NCI-H226 (cell line): ENCODE measurements at places on chromosomes 4 and X.
A peak's percentile ranks its signal among the peaks of the same experiment; 100 is the strongest.

DNA sequence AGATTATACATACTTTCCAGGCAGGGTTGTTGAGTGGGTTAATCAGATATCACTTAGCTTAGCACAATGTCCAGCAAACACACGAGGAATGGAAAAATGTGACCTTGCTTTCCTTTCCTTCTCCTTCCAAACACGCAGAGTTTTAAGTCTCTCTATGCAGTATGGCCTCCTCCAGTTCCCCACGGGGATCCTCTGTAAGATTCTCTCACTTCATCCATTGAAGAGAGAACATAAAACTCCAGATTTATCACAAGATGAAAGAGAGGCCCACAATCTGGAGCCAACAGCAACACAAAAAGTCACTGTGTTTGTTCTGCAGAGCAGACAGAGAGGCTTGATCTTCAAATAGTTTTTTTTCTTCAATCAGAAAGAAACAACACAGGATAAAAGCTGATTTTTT lies 336.8 kb upstream of the CLNK start:
- no peak for DNase-seq

DNA sequence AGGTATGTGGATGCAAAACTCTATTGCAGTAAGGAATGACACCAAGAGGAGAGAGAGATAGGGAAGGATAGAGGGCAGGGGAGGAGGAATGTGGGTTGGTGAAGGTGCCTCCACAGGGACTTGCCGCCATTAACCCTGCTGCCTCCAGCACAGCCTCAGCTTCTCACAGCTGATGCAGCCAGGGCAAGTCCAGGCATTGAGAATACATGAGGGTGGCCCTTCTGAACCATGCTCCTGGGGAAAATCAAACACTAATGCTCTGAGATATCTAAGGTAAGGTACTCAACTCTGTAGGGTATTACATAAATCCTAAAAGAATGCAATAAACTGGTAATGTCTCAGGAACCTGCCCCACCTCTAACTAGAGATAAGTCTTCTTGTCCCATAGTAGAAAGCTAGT lies 28.7 kb downstream of the UGT2B7 start:
- DNase-seq, result peak; percentile 3

- DNase-seq, result no peak
Observed at GRCh38 chr4:100838286-100838685, 320.5 kb upstream of the EMCN start.

GRCh38 chrX:97199501-97199900 lies 315.8 kb downstream of the RPA4 start:
- DNase-seq, result no peak

GRCh38 chr4:174423257-174423944 lies 98.9 kb downstream of the HPGD start:
- peak; percentile 71 for DNase-seq

GRCh38 chr4:22492987-22493386 lies 22.9 kb downstream of the ADGRA3 start:
- no peak for DNase-seq

DNA sequence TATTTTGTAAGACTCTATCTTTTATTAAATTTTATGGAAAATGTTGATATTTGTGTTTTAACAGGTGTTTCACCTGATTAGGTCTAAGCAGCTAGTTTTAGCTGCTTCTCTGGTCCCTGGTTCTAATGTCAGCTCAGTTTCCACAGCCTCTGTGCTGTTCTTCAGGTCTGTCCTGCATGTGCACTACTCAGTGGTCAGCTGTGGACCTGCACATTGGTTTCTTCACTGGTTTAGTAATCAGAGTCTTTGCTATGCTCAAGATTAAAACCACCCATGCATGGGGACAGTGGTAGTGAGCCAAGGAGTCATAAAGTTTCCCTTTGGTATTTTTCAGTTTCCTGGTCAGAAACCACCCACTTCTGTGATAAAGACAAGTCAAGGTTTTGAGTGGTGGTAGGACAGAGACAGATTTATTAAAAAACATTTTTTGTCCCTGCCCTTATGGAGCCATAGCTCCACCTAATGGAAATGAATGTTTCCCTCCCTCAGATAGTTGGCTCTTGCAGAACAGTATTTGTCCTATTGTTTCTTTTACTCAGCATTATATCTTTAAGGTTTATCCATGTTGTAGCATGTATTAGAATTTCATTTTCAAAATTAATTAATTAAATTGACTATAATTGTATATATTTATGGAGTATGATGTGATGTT lies 36.8 kb upstream of the VBP1 start:
- no peak for DNase-seq

DNA sequence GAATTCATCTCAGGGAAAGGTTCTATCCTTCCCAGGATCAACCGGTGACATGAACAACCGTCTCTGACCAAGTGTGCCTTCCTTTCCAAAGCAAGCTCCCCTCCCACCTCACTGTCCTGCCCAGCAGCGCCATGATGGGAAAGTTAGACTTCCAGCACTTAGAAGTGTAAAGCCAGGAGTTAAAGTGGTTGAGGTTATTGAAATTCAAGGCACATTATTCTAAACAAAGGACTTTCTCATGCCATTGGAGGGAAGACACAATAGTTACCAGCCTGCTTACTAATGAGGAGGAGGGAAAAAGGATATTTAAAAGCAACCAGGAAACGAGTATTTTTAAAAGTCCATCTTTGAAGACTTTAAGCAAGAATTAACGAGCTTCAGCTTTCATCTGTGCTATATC lies 96.8 kb downstream of the NSUN7 start:
- no peak for DNase-seq

DNA sequence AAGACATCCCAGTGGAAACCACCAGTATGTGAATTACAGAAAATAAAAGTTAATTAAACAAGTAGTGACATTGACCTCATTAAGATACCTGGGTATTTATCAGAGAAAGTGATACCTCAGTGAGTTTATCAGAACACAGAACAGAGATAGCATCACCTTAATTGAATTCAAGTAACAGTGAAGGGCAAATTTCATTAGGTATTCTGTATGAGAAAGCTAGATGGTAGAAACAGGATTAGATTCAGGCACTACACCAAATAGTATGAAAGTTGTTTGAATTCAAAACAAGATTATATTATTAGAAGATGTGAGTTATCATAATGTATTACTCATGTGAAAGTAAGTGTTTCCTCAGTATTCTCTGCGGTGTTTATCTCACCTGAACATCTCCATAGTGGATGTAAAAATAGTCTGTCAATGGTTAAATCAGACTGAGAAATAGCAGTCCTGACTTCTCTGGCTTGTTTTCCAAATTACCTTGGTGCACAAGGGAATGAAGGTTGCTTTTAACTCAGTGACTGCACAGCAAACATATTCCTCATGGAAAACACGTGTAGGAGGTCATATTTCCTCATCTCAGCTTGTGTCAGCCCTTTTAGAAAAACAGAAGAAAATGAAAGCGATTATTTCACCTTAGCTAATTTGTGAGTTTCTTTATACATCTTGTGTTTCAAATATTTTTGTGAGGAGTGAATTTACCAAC lies 79.9 kb upstream of the PCDH18 start:
- no peak for DNase-seq

- DNase-seq, result no peak
Observed at GRCh38 chrX:7950865-7951264, 23.7 kb upstream of the PNPLA4 start.

DNA sequence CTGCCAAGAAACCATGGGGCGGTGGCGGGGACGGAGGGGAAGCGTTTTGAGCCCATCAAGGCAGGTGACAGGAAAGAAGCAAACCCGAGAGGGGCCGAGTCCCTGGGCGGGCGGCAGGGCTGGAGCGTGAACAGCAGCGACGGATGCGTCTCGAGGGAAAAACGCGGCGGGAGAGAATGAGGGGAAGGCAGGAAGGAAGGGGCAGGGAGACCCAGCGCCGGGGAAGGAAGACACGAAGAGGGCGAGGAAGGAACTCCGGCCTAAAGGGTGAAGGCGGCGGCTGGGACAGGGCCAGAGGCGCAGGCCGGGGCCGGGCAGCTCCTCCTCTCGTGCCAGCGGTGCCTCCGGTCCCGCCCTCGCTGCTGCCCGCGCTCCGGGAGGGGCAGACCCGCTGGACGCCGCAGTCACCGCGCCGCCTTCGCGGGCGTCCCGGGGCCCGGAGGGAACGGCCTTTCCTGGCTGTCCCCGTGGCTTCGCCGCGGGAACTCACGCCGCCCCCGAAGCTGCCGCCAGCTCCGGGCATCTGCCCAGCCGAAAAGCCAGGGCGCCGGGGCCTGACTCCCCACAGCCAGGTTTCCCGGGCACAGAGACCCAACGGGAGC lies 751 bp upstream of the RGS12 start:
- DNase-seq, result peak; percentile 29

DNA sequence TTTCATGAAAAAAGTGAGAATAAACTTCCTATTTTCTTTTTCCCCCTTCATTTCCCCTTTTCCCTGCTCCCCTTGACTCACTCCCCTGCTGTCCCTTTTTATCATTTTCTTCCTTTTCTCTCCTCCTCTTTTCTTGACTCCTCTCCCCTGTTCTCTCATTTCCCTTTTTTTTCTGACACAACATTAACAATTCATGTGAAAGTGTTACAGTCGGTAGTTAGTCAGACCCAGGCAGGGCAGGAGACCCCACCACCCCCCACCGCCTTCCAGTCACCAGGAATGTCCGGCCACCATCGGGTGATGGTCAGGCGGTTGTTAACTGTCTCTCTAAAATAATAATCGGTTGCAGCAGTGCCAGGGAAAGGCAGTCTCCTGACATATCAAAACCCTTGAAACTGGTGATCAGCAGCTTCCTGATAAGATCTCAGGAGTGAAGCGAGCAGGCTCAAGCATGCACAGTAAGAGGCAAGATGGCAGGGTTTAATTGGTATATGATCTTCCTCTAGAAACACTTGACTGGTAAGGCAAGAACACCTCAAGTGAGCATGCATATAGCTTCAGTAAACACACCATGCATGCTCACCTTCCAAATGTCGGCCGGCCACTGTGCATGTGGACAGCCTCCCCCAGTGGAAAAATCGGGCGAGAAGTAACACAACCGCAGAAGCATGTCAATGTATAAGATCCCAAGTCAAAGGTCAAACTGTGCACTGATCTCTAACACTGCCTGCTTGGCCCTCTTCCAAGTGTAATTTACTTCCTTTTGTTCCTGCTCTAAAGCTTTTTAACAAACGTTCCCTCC lies 191.4 kb downstream of the NDST4 start:
- DNase-seq, result no peak

GRCh38 chr4:53321151-53321983 lies 44.5 kb downstream of the SCFD2 start:
- DNase-seq, result peak; percentile 58

DNA sequence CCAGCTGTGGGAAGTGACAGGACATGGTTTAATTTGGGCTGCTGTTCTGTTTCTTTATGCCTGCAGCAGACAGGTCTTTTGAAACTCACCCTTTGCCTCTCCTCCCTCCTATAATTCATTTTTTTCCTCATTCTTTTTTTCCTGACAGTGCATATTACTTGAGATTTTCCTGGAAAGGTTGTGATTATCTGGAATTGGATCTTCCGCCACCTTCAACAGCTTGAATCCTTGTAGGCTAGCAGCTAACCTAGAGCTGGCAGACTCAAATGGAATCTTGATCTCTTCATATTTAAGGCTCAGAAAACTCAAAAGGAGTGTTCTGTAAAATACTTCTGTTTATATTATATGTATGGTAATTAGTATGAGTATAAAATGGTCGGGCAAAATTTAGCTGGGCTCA lies 49.3 kb upstream of the CLCN4 start:
- DNase-seq, result no peak

GRCh38 chr4:171118091-171118490 lies 695.1 kb upstream of the GALNTL6 start:
- no peak for DNase-seq

DNA sequence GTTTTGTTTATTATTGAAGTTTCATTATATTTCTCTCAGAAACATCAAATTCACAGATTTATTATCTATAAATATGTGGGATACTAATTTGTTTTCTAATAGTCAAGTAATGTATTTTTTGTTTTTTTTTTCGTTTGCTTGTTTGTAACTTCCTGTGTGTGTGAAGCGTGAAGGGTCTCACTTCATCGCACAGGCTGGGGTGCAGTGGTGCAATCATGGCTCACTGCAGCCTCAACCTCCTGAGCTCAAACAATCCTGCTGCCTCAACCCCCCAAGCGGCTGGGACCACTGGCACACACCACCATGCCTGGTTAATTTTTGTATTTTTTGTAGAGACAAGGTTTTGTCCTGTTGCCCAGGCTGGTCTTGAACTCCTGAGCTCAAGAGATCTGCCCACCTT lies 55.1 kb downstream of the SH3RF1 start:
- no peak for DNase-seq

- DNase-seq, result no peak
Observed at GRCh38 chr4:3756343-3757059, 9.7 kb upstream of the ADRA2C start.

DNA sequence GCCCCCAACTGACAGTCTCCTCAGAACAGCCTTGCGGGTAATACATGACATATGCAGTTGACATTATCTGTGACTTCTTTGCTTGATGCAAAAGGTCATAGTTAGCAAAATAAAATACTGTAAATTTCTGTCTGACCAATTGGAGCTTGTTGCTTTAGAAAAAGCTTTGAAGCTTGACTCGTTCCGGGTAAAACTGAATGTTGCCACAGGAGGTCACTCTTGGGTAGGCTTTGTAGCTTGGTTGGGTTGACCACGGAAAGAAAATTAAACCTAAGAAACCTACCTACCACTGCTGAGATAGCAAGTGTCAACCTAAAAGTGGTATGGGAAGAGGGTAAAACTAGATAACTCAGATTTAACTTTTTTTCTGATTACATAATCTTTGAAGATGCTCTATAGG lies 23.2 kb downstream of the PRPS2 start:
- no peak for DNase-seq

DNA sequence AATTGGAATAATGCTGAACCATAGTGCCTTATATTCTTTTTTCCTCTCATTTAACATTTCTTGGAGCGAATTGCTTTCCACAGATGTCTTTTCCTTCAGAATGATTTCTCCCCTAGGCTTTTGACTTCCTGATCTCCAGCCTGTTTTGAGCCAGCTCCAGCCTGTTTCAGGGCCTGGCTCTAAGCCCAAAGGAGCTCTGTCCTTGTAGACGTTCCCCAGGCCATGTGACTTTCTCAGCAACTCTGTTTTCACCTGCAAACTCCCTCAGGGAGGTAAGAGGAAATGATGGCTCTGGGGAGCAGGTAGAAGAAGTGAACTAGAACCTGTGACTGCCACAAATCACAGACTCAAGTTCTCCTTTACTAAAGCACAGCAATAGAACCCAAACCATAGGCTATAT lies 89.1 kb downstream of the AKAP4 start:
- DNase-seq, result no peak

DNA sequence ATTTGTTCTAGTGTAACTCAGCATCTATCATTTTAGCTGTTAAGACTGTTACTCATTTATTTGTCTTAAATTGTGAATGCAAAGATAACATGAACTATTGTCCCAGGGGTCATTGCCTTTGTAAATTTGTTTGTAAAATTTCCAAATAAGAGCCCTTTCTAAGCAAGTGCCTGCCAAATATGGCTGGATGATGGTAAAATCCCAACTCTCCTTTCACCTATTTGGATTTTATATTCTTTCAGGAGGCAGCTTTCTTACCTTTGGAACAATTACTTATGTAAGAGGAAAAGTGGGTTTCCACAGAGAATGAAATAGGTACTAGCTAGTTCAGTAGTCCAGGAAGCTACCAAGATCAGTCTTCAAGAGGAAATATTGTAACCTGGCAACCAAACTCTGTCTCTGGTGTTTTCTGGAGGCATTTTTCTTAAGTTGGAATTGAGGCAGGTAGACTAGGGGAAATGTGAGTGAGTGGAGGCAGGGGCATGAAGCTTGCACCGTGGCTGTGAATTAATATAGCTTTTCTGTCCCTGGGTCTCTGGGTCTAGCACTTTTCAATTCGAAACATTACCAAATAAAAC lies 363.0 kb upstream of the ZCCHC13 start:
- no peak for DNase-seq
